Thoracic aorta (tissue), 2 donors: ENCODE measurements at places on chromosomes 4 and X.

GRCh38 chr4:105670684-105671083 is 37.8 kb downstream of the INTS12 start:
- no peak for DNase-seq

GRCh38 chr4:38982361-38983095 is 49.7 kb downstream of the TMEM156 start:
- DNase-seq: no peak

GRCh38 chrX:150581093-150581775 is 12.8 kb downstream of the MTM1 start:
- DNase-seq: no peak

DNA sequence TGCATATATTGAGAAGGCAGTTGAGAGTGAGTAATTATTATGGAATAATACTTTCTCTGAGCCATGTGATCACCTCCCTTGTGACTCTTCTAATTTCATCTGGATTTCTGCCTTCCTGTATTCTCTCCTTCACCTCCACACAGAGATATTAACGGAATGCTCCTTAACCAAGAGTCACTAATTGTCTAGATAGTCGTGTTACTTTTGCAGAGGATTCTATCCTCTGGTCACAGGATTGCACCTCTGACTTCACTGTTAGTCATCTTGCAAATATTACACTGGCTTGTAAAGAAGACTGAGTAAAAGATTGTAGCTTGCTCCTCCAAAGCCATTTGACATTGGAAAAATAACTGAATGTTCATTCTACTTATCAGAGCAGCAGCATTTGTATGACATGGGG is 160.9 kb downstream of the SH2D1A start:
- no peak for DNase-seq

GRCh38 chr4:25654971-25655963 is at the start of gene SLC34A2:
Gene SLC34A2, plus strand, starts transcription at chr4:25655851. Its CDS starts 6,650 bp downstream, at chr4:25662501.
- no peak for DNase-seq

DNA sequence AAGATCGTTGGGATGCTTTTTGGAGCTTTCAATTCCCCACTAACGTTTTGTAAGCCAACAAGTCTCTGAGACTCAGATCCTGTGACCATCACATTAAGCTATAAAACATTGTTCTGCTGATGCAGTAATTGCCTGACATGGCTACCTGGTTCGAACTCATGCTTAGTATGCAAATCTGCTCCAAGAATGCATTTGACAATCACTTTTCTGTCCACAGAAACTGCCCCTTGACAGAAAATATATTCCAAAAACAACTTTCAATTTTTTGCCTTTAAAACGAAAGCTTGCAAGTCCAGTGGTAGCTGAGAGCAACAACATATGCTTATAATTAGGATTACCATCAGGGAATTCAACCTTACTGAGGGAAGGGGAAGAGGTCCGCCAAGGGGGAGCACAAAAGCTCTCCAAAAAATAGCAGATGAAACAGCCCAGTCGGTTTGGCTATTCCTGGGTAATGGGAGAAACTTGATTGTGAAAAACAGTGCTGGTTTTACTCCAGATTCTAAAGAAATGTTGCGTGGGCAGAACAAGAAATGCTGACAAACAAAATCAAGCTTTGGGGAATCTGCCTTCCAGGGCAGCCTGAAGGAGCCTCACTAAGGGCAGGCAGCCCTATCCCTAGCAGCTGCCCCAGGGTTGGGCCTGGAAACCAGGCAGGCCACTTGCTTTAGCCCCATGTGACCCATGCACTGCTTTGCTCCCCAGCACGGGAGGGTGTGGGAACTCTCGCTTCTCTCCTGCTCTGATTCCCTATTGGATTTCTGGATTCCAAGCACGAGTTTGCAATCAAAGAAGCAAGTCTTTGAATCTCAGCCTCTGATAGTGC is 160.7 kb upstream of the LDB2 start:
- no peak for DNase-seq

DNA sequence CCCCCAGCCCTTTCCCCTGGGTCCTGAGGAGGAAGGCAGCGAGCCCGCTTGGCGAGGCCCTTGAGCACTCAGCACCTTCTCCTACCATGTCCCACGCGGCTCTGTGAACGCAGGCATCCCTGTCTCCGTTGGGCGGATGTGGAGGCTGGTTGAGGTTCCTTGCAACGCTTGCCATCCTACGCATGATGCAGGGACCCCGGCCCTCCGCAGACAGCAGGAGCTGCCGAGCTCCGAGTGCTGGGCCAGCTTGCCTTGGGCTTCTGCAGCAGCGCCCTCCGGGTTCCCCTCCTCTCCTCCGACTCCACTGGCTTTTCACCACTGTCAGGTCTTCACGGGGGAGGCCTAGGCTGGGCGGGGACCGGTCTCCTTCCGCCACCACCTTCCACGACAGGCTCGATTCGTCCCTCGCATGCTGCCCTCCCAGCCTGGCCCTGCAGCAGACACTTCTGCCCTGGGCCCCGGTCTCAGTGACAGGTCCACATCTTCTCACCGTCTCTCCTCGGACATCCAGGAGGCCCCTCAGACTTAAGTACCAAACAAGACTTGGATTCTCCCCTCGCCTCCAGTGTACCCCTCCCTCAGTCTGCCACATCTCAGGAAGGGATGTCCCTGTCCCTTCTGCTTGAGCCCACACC is 67.6 kb upstream of the HGFAC start:
- no peak for DNase-seq

GRCh38 chr4:186067757-186068385 is 1.1 kb upstream of the TLR3 start:
- no peak for DNase-seq

DNA sequence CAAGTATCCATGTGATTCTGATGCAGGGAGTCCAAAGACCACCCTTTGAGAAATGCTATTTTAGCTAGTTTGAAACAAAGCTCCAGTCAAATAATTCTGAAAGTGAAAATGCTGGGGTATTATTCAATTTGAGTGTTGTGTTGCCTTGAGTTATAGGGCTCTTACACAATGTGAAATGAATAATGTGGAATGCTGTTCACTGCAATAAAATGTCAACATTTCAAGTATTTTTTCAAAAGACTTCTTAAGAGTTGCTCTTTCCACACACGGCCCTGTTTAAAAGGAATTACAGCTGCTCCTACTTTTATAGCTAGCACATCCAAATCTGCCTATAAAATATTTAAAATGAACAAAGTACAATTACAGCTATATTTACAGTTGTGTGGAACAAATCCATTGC is 27.5 kb upstream of the PLS3 start:
- no peak for DNase-seq

- DNase-seq: no peak
Measured at GRCh38 chr4:118367361-118367760, 14.6 kb upstream of the PRSS12 start.
